SK-N-DZ (cell line): ENCODE measurements at places on chromosomes 4 and X.

DNA sequence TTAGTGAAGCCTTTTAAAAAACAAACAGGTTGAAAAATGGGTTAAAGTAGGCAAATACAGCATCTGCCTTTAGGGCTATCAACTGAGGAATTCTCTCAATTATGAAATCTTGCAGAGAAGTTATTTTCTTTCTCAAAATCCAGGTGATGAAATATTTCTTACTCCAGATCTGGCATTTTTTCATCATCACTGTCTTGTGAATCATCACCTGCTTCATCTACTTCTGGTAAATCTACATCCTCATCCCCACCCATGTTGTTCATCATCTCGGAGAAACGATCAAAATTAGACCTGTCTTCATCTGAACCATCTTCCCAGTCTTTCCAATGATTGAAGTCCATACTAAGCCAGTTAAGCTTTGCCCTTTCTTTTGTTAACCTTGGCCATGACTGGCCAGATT lies 33.3 kb upstream of the HPF1 start:
- DNase-seq: no peak

DNA sequence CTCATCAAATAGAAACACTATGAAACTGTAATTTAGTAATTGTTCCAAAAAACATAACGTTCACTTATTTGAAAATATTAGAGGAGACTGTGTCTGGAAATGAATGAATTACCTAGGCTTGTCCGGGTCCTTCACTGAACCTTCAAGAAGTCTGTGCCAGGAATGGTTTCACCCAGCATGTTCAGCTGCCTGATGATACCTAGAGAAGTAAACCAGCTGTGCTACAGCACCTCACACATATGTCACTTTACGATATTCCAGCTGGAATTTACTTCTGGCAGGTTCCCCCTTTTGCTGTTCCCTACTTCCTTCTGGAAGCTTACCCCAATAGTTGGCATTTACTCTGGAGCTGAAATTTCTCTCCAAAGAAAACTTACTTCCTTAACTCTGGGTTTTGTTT lies 906.5 kb downstream of the FAT4 start:
- DNase-seq: no peak

DNA sequence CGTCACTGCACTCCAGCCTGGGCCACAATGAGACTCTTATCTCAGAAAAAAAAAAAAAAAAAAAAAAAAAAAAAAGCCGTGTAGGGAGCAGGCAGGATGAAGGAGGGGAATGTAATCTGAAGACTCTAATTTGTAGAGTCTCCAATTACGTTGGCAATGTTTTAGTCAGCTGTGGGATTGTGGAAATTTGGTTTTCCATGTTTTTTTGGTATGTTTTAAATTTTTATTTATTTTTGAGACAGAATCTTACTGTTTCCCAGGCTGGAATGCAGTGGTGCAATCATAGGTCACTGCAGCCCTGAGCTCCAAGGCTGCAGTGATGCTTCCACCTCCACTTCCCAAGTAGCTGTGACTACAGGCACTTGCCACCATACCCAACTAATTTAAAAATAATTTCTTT lies 56.5 kb downstream of the NSD2 start:
- no peak for DNase-seq

DNA sequence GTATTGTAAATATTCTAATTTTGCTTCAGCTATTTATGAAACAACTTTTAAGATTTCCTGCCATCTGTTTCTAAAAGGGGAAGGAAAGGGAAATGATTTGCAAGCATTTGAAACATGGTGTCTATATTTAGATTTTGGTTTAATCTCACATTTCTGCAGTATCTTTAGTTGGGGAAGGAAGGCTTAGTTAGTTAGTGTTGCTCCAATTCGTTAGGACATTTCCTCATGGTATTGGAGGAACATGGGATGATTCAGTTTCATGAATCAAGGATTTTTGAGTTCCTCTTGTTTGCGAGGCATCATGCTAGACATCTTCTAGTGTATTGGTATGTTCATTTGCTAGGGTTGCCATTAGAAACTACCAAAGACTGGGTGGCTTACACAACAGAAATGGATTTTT lies 20.5 kb upstream of the TMEM192 start:
- DNase-seq: no peak

DNA sequence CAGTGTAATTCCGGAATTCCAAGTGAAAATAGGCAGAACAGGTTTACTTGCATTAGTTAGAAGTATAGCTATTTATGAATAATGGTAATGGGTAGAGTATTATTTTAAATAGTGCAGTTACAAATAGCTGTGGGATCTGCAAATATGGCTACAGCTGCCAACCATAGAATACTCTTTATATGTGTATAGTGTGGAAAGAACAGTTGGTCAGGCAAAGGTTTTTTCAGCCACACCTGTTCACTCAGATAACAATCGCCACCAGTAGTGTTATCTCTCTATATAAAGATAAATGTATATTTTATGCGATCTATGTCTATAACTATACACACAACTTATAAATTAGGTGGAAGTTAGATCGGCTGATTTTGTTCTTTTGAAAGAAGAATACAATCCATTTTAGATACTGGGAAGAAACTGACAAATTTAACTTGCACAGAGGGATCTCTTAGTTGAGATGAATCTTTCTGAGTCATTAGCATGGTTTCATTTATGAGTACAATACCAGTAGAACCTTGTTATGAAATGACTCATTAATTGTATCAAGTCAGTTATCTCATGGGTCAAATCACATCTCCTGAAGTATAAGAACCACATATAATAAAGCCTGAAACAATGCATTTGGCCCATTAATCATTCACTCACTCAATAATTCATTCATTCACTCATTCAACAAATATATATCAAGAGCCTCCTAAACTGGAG lies 100.9 kb upstream of the NR3C2 start:
- no peak for DNase-seq

DNA sequence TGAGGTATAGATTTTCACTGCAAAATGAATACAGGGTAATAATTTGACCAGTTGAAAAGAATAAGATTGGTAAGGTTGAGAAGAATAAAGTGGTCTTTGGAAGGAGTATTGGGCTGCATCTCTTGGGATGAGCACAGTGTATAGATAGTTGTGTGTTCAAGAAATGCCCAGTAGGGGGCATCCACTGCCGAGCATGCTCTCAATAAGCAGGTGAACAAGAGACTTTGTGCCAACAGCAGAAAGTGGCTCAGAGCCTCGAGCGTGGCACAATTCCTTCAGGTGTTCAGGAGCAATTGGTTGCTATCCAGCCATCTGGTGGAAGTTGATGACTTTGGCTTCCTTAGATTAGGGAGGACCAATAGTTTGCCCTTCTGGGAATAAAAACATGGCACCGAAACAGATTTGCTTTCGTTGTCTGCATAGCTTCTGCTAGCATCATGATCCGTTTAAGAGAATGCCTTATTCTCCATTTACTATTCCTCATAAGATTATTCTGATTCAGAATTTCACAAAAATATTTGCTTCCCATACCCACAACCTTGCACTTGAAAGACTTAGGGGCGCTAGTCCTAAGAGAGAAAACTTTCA lies 258.1 kb upstream of the NEIL3 start:
- peak; percentile 7 for DNase-seq

- no peak for DNase-seq
Measured at GRCh38 chr4:113673450-113673849, 88.1 kb downstream of the CAMK2D start.

GRCh38 chr4:304969-305680 lies at the start of gene ZNF732:
ZNF732 (minus strand) TSS chr4:305474; CDS start chr4:305310, 164 bp downstream.
- DNase-seq: peak; percentile 82

DNA sequence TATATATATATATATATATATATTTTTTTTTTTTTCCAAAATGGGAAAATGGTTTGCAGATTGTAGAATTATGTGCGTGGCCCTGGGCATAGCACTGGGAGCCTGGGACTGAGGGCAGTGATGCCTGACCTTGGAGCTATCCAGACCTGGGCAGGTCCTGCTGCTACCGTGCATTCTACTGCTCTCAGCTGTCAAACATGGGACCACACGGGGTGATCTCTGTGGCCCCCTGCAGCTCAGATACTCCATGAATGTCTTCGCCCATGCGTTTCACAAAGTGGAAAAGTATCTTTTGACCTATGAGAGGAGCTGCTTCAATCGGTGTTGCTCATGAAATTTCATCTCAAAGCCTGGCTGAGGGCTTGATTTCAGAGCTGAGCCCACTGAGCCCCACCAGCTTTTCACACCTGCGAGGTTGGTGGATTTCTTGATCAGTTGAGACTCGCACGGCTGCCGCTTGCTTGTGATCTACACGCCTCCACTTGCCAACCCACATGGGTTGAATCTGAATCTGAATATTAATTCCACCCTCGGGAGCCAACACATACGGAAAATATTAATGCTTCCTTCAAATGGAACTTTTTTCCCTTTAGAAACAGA lies 35.7 kb downstream of the ING2 start:
- no peak for DNase-seq

DNA sequence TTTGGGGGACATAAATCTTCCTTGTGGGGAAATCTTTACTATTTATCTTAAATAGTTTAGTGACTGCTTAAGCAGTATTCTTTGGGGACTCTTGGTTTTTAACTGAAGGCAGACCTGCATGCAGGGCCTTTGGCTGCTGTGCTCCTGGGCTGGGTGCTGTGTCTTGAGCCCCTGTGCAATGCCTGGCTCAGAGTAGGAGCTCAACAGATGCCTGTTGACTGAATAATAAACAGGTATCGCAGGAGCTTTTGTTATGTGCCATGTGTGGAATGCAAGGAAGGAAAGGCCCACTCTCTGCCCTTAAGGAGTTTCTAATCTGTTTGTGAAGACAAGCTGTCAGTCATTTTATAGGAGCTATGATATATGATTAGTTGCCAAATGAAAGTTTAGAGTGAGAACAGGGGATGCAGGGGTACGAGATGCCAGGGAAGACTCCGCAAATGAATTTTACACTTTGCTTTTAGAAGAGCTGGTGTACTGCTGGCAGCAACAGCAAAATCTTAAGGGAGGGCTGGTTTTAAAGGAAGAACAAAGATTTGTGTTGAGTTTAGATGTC lies 6.7 kb downstream of the GAB1 start:
- DNase-seq: no peak

DNA sequence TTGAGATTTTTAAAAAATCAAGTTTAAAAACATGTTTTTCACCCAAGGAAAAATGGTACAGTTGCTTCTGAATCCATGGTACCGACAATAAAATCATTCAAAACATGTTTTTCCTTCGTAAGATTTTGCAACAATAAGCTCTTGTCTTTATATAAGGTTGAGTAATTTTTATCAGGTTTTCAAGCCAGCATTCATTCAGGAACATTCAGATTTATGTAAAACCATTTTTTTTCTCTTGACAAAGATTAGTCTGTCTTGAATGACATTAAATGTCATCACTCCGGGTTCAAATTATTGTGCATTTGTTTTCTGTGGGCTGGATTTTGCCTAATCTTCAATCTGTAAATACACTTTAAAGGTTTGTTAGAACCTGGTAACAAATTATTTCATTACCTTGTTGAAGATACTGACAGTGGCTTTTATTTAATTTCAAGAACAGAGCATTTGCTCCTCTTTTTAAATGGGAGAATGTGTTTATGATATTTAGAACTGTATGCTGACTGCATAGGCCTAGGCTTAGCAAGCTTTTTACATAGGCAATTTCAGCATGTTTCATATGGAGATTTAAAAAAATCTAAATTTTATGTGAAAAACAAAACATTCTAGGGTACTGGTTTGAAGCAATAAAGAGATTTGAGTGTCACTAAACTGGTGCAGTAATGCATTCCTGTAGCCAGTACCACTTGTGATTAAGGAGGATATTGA lies 336.4 kb upstream of the HAND2 start:
- DNase-seq: no peak

GRCh38 chr4:176968094-176968493 lies 175.4 kb upstream of the VEGFC start:
- no peak for DNase-seq

- no peak for DNase-seq
Measured at GRCh38 chr4:113080624-113081023, 31.2 kb downstream of the ANK2 start.
